Nephron progenitor cell (in vitro differentiated cells): ENCODE measurements at places on chromosomes 1 and 21.

GRCh38 chr1:211724687-211725196 is 49.3 kb upstream of the NEK2 start:
- H3K4me1 ChIP-seq = peaks cover 26% of the 10 kb centered on the region
- peak overlapping the region; percentile 16 for H3K4me3 ChIP-seq

GRCh38 chr1:221076391-221076811 is 197.2 kb downstream of the HLX start:
- H3K36me3 ChIP-seq = no peaks in the 10 kb centered on the region
- no peaks in the 10 kb centered on the region for H3K4me1 ChIP-seq
- H3K4me3 ChIP-seq = no peak overlapping the region
- no peak overlapping the region for H3K27ac ChIP-seq
- no peak for DNase-seq

DNA sequence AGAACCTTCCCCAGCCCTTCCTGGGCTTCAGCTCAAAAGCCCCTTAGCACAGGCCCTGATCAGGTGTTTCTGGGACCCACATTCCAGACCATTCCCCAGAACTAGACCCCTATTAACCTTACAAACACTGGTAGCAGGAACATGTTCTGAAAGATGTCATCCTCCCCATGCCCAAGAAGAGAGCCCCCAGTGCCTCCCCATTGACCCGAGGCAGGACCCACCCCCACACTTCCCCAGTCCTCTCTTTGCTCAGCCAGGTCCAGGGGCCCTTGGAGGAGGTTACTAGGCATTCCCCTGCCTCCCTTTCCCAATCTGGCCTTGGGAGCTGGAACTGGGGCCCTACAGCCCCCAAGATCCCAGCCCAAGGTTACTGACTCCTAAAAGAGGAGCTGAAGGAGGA is 38.9 kb upstream of the HMGB4 start:
- H3K27ac ChIP-seq = no peak overlapping the region
- DNase-seq = no peak
- peaks cover 10% of the 10 kb centered on the region for H3K27me3 ChIP-seq
- H3K4me1 ChIP-seq = no peaks in the 10 kb centered on the region

DNA sequence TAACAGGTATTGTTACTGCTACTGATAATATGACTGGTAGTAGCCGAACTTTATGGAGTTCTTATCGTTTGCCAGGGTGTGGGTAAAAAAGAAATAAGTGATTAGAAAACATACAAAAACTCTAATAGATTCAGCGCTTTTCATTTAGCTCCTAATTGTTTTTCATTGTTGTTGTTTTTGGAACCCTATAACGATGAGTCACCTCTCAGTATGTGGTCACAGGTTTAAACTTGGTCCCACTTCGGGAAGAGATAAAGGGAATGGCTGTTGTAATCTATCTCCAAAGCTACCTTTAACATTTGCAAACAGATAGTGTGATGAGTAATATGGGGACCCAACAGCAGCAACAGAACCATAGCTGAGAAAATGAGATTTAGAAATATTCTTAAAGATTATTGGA is 62.7 kb upstream of the BCL10 start:
- no peak overlapping the region for H3K27ac ChIP-seq
- peaks cover 2% of the 10 kb centered on the region for H3K27me3 ChIP-seq
- H3K4me1 ChIP-seq = no peaks in the 10 kb centered on the region
- no peak for DNase-seq
- peaks cover 9% of the 10 kb centered on the region for H3K36me3 ChIP-seq

DNA sequence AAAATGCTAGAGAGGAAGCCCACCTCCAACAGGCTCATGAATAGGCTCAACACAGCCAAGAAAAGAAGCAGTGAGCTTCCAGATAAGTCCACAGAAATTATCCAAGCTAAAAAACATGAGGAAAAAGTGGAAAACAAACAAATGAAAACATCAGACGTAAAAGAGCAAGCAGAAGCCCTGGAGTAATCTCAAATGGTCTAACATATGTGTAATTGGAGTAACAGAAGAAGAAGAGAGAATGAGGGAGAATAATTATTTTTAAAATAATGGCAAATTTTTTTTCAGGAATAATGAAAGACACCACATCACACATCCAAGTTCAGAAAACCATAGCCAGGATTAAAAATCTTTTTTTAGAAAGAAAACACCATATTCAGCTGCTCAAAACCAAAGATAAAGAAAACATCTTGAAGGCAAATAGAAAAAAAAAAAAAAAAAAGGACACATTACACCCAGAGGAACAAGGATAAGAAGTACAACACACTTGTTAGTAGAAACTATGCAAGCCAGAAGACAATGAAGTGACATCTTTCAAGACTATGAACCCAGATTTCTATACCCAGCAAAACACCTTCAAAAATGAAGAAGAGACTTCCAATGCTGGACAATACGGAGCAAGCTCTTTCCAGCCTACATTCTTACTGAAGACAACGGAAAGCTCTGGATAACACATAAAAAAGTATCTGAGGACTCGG is 10.6 kb upstream of the SUMO3 start:
- H3K36me3 ChIP-seq = peaks cover 21% of the 10 kb centered on the region
- DNase-seq = no peak
- no peak overlapping the region for H3K27ac ChIP-seq
- no peaks in the 10 kb centered on the region for H3K4me1 ChIP-seq

- no peak overlapping the region for H3K27ac ChIP-seq
- peaks cover 23% of the 10 kb centered on the region for H3K4me1 ChIP-seq
- H3K4me3 ChIP-seq = no peak overlapping the region
- H3K36me3 ChIP-seq = peaks cover 44% of the 10 kb centered on the region
- no peak for DNase-seq
- H3K27me3 ChIP-seq = no peaks in the 10 kb centered on the region
Observed at GRCh38 chr1:33426916-33427315, 4.0 kb downstream of the PHC2 start.

DNA sequence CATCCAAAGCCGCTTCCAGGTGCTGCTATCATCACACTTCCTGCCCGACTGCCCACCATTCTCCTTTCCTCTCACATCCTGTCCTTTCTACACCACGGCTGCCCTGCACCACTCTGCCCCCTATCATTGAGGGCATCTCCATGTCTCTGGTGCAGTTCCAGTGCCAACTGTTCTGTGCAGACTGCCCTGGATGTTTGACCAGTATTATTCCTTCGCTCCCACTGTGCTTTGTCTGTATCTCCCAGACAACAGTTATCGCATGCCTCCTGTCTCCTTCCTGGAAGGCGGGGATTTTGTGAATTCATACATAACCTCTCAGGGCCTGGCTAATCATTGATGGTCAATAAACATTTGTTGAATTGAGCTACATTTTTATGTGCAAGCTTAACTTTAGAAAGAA is 63.6 kb upstream of the GNG12 start:
- H3K27me3 ChIP-seq = peaks cover 9% of the 10 kb centered on the region
- H3K36me3 ChIP-seq = no peaks in the 10 kb centered on the region
- peaks cover 8% of the 10 kb centered on the region for H3K4me1 ChIP-seq
- no peak for DNase-seq
- H3K4me3 ChIP-seq = no peak overlapping the region
- H3K27ac ChIP-seq = no peak overlapping the region

DNA sequence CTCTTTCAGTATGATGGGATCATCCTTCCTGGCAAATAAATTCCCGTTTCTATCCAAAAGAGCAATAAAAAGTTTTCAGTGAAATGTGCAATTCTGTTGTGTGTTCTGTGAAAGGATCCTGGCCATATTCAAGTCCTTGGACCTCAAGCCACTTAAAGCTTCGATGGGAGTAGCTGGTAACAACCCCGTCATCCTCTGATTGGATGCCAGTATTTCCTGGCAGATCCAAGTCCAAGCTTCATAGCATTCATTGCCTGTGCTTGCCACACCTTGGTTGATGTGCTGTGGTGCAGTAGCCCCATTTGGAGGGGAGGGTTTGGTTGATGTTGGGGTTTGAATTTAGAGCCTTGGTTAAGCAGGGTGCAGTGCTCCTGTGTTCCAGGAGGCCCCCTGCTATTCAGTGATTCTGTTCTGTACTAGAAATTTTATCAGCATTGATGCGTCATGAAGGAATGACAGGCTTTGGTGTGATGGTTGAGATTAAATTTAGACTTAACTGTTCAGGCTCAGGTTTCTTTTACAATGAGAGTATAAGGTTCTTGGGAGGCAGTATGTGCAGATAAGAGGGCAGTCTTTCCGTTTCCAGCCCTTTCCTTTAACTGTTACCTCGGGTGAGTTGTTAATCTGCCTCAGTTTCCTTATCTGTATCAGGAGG is 4.9 kb downstream of the RPL11 start:
- H3K4me1 ChIP-seq = peaks cover 51% of the 10 kb centered on the region
- H3K27me3 ChIP-seq = no peaks in the 10 kb centered on the region
- no peak overlapping the region for H3K4me3 ChIP-seq
- peak overlapping the region; percentile 86 for H3K27ac ChIP-seq
- DNase-seq = no peak

DNA sequence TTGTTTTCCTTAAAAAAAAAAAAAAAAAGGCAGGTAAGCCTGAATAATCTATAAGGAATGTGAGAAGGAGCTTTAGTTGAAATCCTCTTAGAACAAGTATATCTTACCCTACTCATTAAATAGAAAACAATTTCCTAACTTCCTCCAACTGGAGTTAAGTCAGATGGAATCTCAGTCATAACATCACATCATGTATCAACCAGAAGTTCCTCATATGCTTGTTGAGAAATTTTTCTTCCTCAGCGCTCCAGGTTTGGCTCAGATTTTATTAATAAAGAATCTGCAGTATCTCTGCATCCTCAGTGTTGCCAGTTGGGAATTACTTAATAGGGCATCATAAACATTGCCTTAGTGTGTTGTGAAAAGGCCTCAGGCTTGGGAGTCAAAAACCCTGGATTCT is 37.6 kb downstream of the DUSP10 start:
- no peak overlapping the region for H3K4me3 ChIP-seq
- H3K4me1 ChIP-seq = peaks cover 10% of the 10 kb centered on the region
- H3K27me3 ChIP-seq = peaks cover 5% of the 10 kb centered on the region
- no peak for DNase-seq
- no peak overlapping the region for H3K27ac ChIP-seq
- peaks cover 21% of the 10 kb centered on the region for H3K36me3 ChIP-seq

GRCh38 chr1:231200388-231201031 is 38.7 kb downstream of the TRIM67 start:
- peaks cover 90% of the 10 kb centered on the region for H3K27me3 ChIP-seq
- no peaks in the 10 kb centered on the region for H3K36me3 ChIP-seq
- H3K4me1 ChIP-seq = peaks cover 28% of the 10 kb centered on the region
- no peak overlapping the region for H3K27ac ChIP-seq

DNA sequence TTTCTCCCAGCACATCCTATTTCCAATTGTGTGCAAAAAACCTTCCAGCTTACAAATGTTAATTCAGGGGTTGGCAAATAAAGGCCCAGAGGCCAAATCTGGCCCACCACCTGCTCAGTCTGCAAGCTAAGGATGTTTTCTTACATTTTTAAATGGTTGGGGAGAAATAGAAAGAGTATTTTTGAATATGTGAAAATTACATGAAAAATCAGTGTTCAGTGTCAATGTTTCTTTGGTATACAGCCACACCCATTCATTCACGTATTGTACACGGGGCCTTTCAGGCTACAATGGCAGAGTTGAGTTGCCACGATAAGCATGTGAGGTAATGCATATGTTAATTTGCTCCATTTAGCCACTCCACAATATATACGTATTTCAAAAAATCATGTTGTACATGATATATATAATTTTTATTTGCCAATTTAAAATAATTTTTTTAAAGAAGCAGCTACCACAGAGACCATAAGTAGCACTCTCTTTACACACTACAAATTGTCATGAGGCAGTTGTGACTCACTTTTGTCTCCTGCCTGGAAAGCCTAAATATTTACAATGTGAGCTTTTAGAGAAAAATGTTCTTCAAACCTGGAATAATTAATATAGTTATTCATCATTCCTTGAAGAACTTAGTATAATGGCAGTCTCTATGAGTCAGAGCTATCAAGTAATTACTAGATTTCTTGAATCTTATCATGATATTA is 189.6 kb downstream of the SMYD3 start:
- no peak overlapping the region for H3K4me3 ChIP-seq
- H3K36me3 ChIP-seq = no peaks in the 10 kb centered on the region
- H3K4me1 ChIP-seq = peaks cover 14% of the 10 kb centered on the region
- peaks cover 4% of the 10 kb centered on the region for H3K27me3 ChIP-seq
- no peak overlapping the region for H3K27ac ChIP-seq

DNA sequence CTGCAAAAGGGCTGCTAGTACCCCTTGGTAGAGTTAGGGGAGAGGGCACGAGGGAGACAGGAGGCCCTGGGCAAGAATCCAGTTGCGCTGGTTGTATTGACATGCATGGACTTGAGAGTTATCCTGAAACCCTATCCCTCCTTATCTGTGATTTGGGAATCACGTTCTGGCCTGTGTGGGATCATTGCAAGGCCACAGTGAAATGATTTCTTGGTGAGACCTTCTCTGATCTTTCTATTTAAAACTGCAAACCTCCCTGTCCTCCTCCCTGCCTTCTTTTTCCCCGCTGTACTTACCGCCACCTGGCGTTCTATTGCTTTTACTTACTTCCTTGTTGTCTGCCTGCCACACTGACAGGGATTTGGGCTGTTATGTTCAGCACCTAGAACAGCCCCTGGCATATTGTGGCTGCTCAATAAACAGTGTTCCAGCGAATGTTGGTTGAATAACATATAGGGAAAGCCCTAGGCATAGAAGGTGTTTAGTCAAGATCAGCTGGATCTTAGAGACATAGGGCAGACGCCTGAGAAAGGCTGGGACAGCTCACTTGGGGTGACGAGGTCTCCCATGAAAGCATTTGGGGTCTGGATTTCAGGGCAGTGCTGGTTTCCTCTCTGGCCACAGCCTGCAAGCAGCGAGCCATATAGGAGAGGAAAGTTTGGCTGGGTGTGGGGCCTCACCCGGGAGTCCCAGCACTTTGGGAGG is 25.6 kb downstream of the ALPL start:
- DNase-seq = peak; percentile 41
- peaks cover 11% of the 10 kb centered on the region for H3K27me3 ChIP-seq
- no peaks in the 10 kb centered on the region for H3K36me3 ChIP-seq
- H3K4me1 ChIP-seq = peaks cover 60% of the 10 kb centered on the region
- no peak overlapping the region for H3K4me3 ChIP-seq
- H3K27ac ChIP-seq = peak overlapping the region; percentile 4

DNA sequence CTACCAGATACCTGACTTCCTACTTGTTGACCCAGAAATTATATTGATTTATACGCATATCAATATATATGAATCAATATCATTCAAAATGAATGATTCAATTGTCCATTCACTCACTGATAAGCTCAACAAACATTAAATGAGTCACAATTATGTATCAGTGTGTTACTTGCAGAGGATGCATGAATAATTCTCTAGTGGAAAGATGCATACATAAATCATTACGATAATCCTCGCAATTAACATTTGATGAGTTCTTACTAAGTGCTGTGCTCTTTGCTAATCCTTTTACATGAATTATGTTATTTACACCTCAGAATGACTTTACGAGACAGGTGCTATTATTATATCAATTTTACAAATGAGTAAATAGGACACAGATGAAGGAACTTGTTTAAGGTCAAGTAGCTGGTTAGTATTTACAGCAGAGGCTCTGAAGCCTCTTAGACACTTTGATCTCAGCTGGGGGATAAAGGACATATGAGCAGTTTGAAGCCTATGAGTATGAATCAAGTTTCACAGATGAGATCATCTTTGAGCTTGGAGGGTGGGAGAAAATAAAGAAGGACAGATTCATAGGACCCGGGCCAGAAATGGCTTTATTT is 112.8 kb upstream of the ADAMTS5 start:
- peaks cover 7% of the 10 kb centered on the region for H3K27me3 ChIP-seq
- DNase-seq = no peak
- H3K27ac ChIP-seq = no peak overlapping the region
- H3K4me1 ChIP-seq = no peaks in the 10 kb centered on the region
- no peaks in the 10 kb centered on the region for H3K36me3 ChIP-seq

- DNase-seq = peak; percentile 2
- H3K27me3 ChIP-seq = no peaks in the 10 kb centered on the region
- no peak overlapping the region for H3K4me3 ChIP-seq
Observed at GRCh38 chr1:227901239-227901905, 46.4 kb downstream of the WNT9A start.

GRCh38 chr1:156500793-156501506 is 375 bp upstream of the MEF2D start:
- peak; percentile 96 for DNase-seq
- H3K4me1 ChIP-seq = peaks cover 80% of the 10 kb centered on the region
- no peaks in the 10 kb centered on the region for H3K36me3 ChIP-seq
- H3K27me3 ChIP-seq = no peaks in the 10 kb centered on the region
